ENCODE measurements at places on chromosomes 2 and 18.

DNA sequence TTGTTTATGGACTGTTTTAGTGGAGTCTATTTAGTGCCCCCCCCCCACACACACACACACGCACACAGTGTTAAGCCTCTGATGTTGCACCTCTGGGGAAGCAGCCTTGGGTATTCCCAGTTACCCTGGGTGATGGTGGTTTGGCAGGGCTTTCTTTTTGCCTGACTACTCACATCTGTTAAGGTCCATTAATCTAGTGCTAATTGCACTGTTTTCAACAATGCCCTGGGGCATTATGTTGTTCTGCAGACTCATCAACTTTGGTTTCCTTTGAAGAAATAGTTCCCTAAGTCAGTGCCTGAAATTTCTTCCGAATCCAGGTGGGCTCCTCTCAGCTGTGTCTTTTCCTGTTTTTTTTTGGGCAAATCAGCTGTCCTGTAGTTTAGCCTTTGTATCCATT is 34.7 kb downstream of the SPOPL start:
- no peak for DNase-seq

GRCh38 chr2:217260441-217261115 is 400.7 kb upstream of the TNP1 start:
- no peak for DNase-seq

GRCh38 chr2:85779641-85780315 is 26.0 kb downstream of the ATOH8 start:
- no peak for DNase-seq

GRCh38 chr2:212013626-212014025 is 525.0 kb downstream of the ERBB4 start:
- DNase-seq = no peak

DNA sequence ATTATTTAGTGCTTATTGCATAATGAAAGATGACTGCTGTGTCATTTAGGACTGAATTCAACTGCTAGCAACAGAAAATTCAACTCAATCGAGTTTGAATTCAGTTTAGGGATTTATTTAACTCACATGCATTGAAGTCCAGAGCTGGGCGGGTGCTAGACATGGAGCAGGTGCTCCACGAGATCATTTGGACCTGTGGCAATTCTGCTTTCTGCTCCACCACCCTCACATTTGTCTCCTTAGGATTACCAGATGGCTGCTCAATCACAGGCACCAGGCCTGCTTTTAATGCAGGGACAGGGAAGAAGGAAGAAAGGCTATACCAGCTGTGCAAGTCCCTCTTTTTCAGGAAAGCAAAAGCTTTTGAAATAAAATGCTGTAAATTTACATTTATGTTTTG is 572.9 kb upstream of the SLC8A1 start:
- DNase-seq = no peak

DNA sequence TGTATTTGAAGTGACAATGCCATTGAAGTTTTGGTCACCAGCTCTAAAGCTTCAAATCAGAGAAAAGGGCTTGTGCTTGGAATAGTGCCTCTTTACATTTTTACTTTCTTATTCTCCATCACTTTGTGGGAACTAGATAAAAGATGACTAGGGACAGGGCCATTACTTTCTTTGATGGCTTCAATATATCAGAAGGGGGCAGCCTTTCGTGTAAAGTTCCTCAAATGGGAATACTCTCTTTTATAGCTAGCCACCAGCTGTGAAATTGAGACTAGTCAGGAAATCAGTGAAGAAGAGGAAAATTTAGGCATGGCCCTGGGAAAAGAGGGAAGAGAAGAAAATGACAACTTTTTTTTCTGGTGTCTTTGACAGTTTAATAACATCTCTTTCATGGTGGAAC is 242.5 kb downstream of the DCC start:
- no peak for DNase-seq

DNA sequence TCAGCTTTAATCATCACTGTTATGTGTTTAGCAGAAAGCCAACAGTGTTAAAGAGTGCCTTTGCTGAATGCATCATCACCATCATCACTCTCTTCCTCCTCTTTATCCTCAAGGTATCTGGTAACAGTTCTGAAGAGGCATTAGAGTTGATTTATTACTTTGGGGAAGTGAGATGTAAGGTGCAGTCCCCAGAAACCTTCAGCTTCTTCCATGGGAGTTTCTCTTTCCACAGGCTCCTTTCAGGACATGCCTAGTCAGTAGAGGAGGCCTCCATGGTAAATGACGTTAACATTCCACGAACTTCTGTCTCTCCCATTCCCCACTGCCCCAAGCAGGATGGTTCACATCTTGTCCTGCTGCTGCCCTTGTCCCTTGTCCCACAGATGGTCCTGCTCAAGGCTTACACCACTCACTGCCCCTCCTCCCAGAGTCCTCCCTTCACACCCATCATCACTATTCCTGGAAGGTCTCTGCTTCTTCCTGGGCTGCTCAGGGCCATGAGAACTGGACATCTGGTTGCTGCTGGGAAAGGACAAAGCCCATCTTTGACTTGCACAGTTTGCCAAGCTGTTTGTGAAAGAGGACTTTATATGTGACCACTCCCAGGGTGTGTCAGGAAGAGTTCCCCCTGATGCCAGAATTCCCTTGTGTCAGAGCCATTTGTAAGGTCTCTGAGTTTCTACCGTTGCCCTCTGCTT is 5.3 kb upstream of the REG1A start:
- DNase-seq = no peak

GRCh38 chr18:46212398-46212797 is 108.2 kb downstream of the HAUS1 start:
- DNase-seq = no peak

DNA sequence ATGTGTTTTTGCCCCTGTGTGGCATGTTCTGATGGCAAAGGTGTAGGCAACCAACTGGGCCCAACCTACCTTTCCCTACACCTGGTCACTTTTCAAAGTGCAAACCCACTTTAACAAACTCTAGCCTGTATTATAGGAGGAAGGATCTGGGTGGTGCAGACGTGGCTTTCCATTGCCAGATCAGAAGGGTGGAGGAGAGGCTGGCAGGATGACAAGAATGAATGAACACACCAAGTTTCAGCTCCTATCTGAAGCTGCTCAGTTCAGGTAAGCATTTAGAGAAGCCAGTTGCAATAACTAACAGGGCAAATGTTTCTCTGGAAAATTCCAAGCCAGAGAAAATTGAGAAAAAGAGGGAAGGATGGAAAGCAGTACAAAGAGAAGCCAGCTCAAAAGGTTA is 707 bp upstream of the SERPINB7 start:
- DNase-seq = no peak

DNA sequence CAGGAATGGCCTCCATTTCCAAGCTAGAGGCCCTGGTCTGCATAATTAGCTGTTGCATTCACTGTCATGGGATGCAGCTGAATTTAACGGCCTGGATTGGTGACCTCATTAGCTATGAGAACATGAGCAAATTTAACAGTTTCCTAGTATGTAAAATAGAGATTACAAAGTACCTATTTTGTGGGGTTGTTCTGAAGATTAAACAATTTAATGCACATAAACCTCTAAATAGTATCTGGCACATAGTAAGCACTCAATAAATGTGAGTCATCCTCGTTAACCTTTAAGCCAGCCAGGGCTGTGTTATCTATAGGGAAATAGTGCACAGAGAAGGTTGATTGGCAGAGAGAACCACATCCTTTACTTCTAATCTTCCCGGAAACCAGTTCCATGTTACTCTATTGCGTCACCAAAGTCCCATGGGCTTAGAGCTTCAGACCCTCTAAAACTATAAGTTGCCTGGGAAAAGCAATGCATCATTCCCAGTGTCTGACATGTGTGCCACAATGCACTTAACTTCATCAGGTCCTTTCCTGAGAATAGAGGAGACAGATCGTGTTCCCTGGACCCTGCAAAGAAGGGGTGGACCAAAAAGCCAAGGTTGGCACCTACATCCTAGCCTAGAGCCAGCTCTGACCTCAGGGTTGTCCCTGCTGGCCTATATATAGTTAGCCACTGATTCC is 196.5 kb downstream of the LNPK start:
- DNase-seq = no peak

DNA sequence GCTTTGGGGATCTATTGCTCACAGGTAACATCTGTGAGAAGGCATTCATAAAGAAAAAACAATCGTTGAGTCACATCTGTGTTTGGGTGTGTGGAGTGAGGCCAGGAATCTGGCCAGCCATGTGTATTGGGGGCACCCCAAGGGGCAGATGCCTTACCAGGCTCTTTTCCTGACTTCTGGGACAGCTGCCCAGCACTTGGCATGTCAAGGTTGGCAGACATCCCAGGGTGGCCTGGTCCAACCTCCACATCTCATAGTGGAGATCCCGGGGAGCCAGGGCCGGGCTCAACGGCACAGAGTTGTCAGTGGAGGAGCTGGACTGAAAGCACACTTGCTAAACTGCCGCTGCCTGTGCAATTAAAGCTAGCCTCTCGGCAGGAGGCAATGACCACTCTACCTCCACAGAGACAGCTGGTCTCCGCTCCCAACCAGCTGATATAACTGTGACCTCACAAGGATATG is 75.3 kb upstream of the MGAT4A start:
- no peak for DNase-seq

GRCh38 chr2:239467956-239468490 is 67.2 kb upstream of the HDAC4 start:
- no peak for DNase-seq

DNA sequence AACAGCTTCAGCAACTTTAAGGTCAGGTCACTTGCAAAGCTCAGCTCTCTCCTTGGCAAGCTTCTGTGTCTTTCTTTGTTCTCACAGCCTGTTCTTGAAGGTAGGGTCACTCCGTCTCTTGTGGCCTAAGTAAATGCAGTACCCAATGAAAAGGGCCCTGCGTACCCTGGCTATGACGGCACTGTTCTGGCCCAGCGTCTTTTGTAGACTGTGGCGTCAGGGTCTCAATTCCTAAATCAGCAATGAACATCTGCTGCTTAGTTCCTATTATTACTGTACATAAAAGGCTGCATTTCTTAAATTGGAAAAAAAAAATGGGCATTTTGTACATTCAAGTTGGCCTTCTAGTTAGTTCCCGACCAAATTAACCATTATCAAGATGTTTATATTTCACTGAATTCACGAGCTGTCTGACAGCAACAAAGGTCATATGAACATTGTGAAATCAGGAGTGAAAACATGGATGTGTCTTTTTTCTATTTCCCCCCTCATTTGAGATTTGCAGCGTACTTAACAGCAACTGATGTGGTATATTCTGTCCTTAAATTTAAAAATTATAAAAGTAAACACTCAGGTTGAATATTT is 17.0 kb upstream of the MTCL1 start:
- no peak for DNase-seq

DNA sequence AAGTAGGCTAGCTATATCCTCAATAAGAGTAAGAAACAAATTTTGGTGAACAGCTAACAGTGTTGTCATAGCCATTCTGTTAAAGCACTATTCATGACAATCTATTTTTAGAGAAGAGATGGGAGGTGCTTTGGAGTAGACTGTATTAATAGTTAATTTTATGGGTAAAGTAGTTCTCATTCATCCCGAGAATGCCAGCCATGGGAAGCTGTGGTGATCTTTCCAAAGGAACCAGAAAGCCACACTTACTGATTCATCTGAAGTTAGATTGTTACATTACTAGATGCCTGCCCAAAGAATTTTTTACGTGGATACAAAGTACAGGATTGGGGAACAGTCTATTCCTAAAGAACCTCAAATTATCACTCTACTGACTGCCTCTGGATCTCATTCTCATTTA is 74.6 kb downstream of the ZRANB3 start:
- DNase-seq = no peak

DNA sequence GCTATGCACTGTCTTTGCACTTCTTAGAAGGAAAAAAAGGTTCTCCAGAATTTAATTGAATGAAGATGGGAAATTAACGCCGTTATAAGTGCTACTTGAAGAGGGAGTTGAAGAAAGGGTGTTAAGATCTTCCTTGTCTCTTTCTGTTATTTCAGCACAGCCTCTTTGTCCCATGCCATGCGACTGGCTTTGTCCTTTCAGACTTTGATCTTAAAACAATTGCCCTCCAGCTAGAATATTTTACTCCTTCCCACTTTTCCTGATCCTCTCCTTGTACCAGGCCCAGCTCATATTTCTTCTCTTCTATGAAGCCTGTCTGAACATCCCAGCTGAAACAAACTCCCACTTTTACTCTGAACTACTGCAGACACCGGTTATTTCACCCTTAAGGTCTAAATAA is 51.4 kb downstream of the RAB27B start:
- DNase-seq = no peak

DNA sequence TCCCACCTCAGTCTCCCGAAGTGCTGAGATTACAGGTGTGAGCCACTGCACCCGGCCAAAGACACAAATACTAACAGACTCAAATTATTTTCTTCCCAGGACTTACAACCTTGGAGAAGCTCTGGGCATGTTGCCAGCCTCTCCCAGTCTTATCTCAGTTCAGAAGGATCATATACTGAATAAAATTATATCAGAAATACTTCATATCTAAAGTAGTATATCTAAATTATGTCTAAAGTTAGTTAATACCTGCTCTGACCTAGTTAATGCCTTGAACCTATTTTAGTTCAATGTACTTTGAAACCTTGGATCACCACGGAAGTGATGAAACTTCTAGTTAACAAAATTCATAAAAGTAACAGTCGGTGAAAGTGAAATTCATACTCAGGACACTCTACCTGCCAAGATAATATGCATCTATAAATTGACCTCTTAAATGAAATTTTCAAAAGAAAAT is 34.4 kb upstream of the CYBRD1 start:
- no peak for DNase-seq

DNA sequence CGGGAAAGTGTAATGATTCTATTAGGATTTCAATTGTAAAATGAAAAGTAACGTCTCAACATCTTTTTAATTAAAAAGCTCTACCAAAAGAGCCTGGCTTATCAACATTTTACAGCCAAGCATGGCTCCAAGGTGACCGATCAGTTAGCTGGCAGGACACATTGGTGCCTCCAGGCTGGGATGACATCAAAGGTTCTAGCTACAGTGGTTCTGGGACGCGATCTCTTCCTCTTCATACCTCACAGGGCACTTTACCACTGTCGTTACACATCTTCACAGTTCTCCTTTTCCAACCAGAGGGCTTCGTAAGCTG is 693 bp downstream of the ORC2 start:
- no peak for DNase-seq

DNA sequence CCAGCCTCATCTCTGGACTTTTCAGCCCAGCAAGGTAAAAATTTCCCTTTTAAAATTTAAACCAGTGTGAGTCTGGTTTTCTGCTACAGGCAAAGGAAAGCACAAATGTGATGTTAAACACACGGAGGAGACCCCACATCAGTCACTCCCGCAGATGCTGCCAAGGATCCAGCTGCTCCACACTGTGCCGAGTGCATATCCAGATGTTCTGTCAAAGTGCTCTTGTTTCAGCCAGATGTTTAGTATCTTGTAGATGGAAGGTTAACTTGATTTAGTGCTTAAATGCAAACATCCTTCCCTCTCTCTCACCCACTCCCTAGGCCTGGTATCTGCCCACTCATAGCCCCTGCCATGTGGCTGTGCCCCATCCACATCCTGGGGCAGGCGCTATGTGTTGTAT is 15.8 kb upstream of the ATOH8 start:
- no peak for DNase-seq
